ENCODE measurements at places on chromosomes 1 and 21.
A peak's percentile ranks its signal among the peaks of the same experiment; 100 is the strongest.

DNA sequence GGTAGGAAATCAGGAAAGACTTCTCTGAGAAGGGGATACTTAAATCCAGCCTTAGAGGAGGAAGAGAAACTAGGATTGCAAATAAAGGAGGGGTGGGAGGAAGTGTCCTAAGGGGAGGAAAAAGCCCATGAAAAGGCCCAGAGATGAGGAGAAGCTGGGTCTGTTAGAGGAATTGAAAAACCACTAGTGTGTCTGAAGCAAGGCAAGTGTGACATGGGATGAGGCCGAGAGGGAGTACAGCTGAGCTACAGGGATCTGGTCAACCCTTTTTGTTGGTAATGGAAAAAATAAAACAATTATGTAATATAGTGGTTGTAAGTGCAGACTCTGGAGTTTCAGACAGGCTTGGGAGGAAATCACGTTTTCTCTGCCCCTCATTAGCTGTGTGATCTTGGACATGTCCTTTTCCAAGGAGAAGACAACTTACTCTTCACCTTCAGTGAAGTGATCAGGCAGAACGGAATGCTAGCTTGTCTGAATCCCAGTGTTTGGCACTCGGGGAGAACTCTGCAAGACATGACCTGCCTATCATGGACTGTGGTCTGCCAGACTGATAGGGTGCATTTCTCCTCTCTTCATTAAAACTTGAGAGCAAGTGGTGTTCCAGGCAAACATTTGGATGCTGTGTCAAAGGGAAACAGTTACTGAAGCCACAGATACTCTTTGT lies 7.4 kb upstream of the S100A10 start:
- DNase-seq = peak; percentile 28

GRCh38 chr1:165040641-165041040 lies 315.9 kb downstream of the LMX1A start:
- DNase-seq = no peak

DNA sequence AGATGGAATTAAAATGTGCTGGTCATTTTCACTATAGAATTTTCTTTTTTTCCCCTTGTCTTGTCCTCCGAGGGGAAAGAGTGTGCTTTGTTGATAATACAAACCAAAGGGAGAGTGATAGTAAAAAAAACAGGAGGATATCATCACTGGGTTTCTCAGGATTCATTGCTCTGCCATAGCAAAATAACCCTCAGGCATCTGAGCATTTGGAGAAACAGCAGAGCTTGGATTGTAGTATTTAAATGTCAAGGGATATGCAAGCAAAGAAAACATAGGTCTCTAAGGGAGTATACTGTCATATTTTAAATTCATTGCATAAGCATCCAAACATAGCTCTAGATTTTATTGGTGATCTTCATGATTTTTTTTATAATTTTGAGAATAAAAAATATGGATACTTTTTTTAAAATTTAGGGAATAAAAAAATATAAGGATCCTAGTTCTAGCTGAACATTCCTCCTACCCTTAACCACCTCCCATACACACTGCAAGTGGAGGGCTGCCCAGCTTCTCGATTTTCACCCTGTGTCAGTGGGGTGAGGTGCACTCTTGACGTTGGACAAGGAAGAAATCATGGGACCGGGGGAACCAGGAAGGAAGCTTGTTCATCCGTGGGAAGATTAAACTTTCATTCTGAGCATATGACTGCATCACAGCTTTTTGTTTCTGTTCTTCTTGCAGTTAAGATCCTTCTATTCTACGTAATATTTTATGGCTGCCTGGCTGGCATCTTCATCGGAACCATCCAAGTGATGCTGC lies 4.4 kb downstream of the ATP1B1 start:
- DNase-seq = no peak

DNA sequence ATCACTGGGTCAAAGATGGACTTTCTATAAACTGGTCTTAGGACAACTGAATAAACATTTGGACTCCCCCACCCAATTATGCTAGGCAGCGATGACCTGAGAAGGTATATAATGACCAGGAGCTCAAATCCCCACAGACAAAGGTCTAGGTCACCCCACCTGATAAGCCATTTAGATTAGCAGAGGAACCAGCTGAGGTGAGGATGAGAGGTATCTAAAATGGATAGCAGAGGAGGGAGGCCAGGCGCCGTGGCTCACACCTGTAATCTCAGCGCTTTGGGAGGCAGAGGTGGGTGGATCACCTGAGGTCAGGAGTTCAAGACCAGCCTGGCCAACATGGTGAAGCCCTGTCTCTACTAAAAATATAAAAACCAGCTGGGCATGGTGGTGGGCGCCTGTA lies 33.7 kb downstream of the PABPC4 start:
- no peak for DNase-seq

DNA sequence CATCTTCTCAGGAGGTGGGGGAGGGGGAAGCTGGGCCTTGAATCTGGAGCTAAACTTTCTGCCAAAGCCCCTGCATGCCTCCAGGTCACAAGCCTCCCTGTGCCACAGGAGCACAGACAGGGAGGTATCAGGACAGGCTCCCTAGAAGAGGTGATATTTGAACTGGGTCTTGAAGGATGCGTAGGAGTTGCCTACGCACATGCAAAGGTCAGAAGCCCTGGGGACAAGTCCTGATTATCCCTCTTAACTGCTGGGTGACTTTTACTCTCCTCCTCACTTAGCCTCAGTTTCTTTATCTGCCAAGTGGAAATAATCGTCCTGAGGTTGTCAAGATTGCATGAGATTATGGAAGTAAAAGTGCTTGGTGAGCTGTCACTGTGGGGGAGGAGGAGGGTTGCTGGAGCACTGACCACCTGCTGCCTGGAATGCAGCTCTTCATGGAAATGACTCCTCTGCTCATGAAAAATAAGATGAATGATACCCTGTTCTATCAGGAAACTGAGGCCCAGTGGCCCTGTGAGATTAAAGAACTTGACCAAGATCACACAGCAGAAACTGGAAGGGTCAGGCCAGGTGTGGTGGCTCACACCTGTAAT lies 50.6 kb upstream of the LAPTM5 start:
- DNase-seq = no peak

DNA sequence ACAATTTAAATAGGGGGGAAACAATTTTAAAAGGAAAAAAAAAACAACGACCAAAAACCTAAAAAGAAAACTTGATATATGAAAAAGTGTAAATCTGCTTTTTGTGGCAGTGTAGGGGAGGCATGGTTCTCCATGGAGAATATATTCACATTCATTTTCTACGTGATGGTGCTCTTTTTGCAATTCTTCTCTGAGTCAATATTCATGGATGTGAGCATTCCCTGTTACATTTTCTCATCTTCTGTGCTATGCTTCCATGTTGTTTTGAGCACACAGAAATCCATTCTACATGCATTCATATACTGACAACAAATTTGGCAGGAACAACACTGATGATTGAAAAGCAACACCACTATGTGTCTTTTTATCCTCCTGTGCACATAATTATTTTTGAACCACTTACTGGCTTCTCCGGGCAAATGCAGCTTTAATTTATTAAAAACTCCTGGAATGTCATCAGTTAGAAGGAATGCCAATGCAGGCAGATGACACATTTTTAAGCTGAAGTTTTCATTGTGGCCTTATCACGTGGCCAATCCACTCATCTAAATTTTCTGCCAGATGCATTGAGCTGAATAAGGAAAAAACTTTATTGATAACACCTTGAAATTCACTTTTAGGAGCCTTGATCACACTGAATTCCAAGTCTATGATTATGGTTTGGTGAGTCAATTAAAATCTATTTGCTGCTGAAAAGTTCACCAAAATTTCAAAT lies 590.6 kb downstream of the NUF2 start:
- no peak for DNase-seq

DNA sequence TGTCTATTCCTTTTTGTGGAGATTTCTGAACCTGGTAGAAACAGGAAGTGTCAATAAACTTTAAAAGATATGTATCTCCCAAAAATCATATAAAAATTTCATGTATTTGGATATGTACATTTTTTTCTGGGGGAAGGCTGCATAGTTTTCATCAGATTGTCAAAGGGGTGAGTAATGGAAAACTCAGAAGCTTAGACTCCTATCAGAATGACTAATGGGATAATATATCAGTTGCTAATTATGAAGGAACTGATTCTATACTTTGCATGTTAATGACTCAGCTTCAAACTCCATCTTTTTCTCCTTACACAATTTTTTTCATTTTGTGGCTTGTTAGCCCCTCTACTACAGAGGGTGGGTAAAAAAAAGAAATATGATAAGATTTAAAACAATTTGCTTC lies 55.9 kb downstream of the GON4L start:
- no peak for DNase-seq

GRCh38 chr1:228989992-228990827 lies 254.9 kb downstream of the RHOU start:
- DNase-seq = peak; percentile 88

DNA sequence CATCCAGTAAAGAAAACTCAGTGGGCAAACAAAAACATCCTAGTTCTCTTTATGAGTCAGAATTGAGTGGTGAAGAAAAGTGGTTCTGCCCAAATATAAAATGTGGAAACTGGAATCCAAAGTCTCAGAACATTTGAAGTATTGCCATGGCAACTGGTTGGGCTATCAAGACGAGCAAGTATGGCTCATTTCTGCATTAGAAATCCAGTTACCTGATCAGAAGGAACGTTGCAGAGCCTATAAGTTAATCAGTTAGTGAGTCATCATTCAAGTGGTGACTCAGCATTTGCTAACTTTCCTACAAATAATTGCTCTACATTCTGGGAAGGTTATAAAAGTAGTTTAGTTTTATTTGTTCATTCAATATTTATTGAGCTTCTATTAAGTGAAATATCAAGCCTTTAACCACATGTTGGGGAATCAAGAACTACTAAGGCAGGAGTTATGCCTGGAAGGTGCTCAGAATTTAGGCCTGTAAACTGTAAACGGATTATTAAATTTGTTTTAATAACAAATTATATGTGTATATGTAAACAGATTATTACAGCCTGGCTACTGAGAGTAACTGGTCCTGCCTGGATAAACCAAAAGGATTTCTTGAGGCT lies 104.3 kb downstream of the PAPPA2 start:
- no peak for DNase-seq

DNA sequence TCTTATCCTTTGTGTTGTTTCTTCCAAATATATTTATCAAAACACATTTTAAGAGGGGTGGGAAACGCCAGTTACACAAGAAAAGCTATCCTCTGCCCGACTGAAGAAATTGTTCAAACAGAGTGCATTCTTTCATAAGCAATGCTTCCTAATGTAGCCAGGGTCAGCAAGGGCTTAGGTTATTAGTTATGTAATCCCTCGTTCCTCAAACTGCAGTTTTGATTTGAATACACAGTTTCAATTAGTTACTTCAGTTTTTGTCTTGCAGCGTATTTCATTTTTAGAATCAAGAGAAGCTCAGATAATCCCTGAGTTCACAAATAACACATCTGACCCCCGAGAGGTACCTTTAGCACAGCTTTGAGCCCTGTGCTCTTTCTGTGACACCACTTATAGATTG lies 141.7 kb upstream of the NRIP1 start:
- peak; percentile 19 for DNase-seq

DNA sequence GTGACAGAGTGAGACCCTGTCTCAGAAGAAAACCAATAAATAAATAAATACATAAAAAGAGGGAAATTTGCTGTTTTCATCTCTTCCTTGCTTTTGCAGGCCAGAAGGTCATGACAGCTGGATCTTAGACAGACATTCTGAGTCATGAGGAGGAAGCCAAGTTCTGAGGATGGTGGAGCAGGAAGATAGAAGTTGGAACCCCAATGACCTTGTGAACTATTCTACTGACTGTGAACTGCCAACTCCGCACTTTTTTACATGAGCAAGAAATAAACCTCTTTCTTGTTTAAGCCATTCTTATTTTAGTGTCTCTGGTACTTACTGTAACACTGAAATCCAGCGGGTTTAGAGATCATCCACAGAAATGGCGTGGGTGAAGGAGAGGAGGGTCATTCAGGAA lies 8.5 kb downstream of the CD84 start:
- no peak for DNase-seq

DNA sequence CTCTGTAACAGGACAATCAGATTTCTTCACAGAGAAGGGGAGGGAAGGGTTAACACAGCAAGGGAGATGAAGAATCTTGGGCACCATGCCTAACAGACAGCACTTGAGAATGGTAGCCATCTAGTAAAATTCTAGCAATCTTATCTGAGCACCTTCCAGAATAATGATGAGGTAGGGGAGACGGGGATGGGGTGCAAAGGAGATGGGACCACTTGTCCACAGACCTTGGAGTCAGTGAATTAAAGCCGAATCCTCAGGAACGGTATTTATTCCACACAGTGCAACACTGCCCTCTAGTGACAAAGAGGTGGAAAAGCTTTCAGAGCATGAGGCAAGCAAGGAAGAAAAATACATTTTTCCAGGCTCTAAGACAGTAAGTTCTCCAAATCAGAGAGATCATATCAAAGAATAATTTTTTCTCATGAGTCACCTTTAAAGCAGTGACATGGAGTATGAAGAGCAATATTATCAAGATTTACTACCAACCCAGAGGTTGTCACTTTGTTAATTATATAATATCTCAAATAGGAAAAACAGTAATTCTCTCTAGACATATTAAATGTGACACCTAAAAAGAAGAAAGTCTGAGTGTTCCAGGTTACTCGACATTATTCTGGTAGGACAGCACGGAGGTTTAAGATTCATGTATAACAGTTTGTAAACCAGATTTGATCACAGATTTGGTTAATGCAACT lies 43.3 kb upstream of the LPAR3 start:
- peak; percentile 92 for DNase-seq

All from Ammon's horn (tissue), 1 donor.